ENCODE measurements at places on chromosomes 3 and 15. TPM values are rescaled to one million over a fixed set of nuclear protein-coding genes. Genes with fewer than 3 reads are reported as not detected.

The SCG5 gene
- total RNA-seq: 0.90 TPM

The GOLGA8J gene
- not detected for total RNA-seq

The MFAP1 gene
- total RNA-seq: 16.6 TPM

The UBA3 gene
- total RNA-seq: 63.5 TPM

The CCDC14 gene
- total RNA-seq: 7.9 TPM

The SMAD6 gene
- total RNA-seq: 104 TPM

All from right atrium auricular region (tissue), 2 donors.